SJSA1 (cell line): ENCODE measurements at places on chromosomes 13 and 19.
A peak's percentile ranks its signal among the peaks of the same experiment; 100 is the strongest.

DNA sequence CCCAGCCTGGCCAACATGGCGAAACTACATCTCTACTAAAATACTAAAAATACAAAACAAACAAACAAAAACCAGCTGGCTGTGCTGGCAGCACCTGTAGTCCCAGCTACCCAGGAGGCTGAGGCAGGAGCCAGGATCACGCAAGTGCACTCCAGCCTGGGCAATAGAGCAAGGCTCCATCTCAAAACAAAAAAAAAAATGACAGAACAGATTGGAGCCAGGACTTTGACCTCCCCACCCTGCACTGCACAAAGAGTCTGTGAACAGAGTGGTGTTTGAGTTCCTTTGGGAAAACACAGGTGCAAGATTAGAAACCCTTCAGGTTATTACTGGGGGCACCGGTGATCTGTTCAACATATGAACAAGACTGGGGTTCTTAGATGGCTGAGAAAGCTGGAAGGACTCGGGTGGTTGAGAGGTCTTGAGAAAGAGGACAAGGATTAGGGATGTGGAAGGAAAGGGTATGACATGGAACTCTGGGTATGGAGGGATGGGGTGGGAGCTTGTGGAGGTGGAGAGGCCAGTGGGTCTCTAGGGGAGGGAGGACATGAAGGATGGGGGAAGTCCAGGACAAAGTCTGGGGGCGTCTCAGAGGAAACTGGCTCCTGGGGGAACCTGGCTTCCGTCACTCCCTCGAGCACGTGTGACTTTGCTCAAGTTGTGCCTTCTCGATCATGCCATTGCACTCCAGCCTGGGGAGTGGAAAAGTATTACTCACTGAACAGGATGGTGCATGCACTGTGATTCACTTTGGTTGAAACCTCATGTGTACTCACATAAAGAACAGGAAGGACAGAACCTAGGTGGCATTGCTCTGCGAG lies 25.9 kb downstream of the RCN3 start:
- DNase-seq, result peak; percentile 30

GRCh38 chr13:93776936-93777335 lies 550.3 kb downstream of the GPC6 start:
- DNase-seq, result no peak

- no peak for DNase-seq
Measured at GRCh38 chr13:100301418-100301817, 212.5 kb downstream of the PCCA start.

DNA sequence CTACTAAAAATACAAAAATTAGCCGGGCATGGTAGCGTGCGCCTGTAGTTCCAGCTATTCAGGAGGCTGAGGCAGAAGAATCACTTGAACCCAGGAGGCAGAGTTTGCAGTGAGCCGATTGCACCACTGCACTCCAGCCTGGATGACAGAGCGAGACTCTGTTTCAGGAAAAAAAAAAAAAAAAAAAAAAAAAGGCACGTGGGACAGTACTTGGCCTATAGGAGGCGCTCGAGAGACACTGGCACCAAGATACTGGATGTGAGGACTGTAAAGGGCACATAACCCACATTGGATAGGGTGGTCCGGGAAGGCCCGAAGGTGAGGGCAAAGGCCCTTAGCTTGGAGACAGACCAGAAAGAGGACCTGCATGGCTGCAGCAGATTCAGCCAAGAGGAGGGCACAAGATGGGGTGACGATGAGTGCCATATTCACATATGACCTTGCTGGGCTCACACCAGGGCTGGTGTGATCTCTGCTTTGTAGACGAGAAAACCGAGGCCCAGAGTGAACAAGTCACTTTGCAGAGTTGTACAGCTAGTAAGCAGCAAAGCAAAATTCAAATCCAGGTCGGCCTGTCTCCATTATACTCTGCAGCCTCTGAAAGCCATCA lies 89.4 kb downstream of the DPF1 start:
- DNase-seq, result no peak

DNA sequence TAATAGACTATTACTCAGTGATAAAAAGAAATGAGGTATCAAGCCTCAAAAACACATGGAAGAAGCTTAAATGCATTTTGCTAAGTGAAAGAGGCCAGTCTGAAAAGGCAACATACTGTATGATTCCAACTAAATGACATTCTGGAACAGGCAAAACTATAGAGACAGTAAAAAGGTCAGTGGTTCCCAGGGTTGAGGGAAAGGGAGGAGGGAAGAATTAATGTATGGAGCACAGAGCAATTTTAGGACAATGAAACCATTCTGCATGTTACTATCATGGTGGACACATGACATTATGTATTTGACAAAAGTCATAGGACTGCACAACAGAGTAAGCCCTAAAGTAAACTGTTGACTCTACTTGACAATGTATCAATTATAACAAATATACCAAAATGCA lies 5.7 kb upstream of the SERPINE3 start:
- no peak for DNase-seq
